ENCODE measurements at places on chromosomes 12 and 14. TPM values are rescaled to one million over a fixed set of nuclear protein-coding genes. Genes with fewer than 3 reads are reported as not detected.

DNA sequence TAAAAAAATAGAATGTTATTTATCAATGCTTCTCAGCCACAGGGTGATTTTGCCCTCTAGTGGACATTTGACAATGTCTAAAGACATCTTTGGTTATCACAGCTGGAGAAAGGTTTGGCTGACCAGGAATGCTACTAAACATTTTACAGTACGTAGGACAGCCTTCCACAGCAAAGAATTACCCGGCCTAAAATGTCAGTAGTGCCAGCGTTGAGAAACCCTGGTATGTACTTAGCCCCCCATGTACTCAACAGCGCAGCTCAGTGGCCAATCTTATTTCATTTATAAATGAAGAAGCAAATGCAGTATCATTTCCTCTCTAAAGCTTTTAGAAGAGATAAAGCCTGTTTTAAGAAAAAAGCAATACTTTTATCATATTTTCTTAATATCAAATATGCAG, 5.8 kb downstream of the MARK3 start:
- peak; percentile 60 for DNase-seq

DNA sequence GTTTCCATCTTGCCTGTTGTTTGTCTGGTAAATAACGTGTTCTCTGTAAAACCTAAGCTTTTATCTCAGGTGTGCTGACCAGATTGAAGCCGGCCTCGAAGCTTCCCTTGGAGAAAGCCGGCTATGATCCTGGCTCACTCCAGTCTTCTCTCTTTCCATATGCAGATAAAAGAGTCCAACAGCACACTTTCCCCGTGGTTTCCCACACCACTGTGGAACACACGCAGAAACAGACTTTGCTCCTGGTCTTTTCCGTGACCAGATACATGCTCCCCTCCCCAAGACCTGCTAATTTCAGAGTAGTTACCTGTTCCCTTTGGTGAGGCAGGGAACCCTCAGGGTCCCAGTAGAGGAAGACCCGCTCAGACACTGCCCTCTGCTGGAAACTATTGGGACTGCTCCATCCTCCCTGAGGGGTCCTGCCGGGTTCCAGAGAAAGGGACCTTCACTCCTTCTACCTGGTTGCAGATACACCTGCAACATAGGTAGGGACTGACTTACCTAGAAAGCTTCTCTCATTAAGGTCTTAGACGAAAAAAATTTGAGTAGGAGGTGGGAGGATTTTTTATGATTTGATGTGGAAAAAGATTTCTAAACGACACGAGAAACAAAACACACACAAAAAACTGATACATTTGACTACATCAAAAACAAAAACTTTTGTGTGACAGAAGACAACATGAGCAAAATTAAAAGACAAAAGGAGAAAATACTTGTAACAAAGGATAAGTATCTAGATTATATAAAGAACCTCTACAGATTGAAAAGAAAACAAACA, 415.4 kb upstream of the CCDC196 start:
- DNase-seq = peak; percentile 58

- peak; percentile 6 for DNase-seq
Observed at GRCh38 chr14:33617154-33617553, 333.7 kb downstream of the EGLN3 start.

- DNase-seq = no peak
Observed at GRCh38 chr14:66225337-66225736, 260.8 kb upstream of the CCDC196 start.

GRCh38 chr14:22532345-22533056, 56.5 kb downstream of the DAD1 start:
- DNase-seq = no peak

DNA sequence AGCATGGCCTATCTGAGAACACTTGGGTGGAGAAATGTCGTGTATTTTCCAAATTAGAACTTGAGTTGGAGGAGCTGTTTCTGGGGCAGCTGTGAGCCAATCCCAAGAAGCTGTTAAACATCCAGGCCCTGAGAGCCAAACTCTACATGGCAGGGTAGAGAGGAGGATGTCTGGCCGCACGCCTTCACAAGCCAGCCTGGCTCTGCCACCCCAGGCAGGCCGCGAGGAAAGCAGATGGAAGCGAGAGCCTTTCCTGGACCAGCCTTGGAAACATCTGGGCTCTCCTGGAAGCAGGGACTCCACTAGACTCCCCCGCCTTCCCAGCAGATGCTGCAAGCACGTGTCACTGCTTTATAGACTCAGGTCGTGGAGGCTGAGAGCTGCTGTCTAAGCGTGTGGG, 312.8 kb upstream of the FKBP4 start:
- DNase-seq = no peak

OASL gene
- 0.47 TPM for polyA plus RNA-seq
